ENCODE measurements at places on chromosomes 16 and 17.

GRCh38 chr17:7260651-7261378 lies 1.5 kb downstream of the CLDN7 start:
- no peak for DNase-seq

GRCh38 chr16:53035176-53035942 lies 17.3 kb downstream of the CHD9NB start:
- no peak for DNase-seq

DNA sequence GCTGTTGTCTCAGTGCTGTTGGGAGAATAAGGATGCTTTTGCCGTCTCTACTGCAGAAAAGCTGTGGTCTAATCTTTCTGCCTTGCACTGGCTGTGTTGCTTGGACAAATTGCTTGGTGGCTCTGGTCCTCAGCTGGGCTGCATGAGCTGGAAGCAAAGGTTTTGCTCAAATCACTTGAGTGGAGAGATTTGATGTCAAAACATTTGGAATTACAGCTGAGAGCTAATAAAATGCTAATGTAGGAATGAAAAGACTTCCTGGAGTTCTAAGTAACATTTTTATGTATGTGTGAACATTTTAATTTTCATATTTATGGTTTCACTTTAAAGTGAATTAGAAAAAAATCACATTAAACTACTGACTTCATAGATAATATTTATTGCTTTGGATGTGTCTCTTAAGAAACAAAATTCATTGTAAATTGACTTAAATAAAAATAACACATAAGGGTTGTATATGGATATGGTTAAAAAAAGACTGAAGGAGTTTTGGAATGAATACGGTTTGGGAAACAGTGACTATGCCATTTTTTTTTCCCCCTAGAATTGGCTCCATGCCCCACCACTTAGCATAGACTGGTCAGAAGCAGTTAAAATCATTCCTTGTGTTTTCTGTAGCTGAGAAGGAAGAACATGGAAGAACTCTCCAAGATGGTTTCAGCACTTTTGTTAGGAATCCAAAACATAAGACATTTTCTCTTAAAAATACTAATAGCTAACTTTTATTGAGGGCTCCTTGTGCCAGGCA lies 39.2 kb upstream of the FAM20A start:
- peak; percentile 58 for DNase-seq

GRCh38 chr16:265711-266110 lies 10.0 kb downstream of the RGS11 start:
- no peak for DNase-seq

- peak; percentile 57 for DNase-seq
Observed at GRCh38 chr16:87436225-87437172, 44.4 kb downstream of the MAP1LC3B start.

DNA sequence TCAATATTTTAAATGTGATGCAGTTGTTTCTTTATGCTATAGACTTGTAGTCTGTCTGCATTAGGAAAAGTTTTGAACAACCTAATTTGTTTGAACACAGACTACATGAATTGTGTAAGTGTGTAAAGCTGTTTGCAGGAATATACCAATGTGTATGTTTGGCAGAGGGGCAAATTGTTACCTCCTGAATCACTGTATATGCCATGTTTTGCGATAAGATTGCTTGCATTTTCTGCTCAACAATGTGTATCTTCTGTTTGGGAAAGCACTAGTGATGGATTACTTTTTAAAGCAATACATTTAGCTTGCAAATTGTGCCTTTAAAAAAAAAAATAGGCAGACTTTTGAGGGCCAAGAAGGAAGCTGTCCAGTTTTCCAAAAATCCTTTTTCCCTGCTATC lies 14.6 kb downstream of the RBBP6 start:
- peak; percentile 52 for DNase-seq
